ENCODE measurements at places on chromosomes 16 and 17.

- DNase-seq = no peak
Measured at GRCh38 chr17:6853764-6854442, 22.4 kb upstream of the TEKT1 start.

- DNase-seq = no peak
Measured at GRCh38 chr16:81917375-81917774, 93.9 kb downstream of the SDR42E1 start.

- no peak for DNase-seq
Measured at GRCh38 chr16:87160701-87161337, 156.4 kb downstream of the C16orf95 start.

- no peak for DNase-seq
Measured at GRCh38 chr17:79029327-79030009, 5.5 kb downstream of the C1QTNF1 start.

GRCh38 chr17:50165867-50166517 lies at the start of gene SGCA:
Gene SGCA (plus strand): TSS chr17:50166005. CDS start chr17:50166041, 36 bp downstream.
- no peak for DNase-seq

- DNase-seq = no peak
Measured at GRCh38 chr17:21678393-21679081, 13.8 kb upstream of the KCNJ18 start.

DNA sequence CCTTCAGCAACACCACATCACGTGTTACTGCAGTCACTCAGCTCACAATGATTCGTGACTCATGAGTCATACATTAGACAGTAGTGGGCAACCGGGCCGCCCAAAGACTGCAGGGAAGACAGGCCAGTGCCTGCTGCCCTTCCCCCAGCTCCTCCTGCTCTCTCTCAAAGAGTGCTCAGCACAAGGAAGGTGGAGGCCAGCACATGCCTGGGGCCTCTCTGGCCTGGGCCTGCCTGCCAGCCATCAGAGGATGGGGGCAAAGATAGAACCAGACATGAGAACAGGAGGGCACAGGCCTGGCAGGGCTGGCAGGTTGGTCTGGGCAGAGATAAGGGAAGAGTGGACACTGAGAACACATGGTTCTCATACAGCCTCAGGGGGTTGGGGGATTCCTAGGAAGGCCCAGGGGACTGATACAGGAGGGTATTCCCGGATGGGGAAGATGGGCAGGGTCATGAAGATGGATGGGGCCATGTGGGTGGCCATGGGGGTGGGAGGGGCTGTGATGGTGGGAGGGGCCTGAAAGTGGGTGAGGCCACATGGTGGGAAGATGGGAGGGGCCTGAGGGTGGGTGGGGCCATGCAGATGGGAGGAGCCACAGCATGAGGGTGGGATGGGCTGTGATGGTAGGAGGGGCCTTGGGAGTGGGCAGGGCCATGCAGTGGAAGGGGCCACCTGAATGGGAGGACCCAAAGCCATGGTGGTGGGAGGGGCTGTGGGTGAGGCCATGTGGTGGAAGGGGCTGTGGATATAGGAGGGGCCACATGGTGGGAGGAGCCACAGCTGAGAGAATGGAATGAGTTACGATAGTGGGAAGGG lies 29.0 kb downstream of the KATNB1 start:
- no peak for DNase-seq
